ENCODE measurements at places on chromosomes 2 and 18.

GRCh38 chr2:42964439-42965083 is 172.2 kb upstream of the HAAO start:
- DNase-seq, result no peak

DNA sequence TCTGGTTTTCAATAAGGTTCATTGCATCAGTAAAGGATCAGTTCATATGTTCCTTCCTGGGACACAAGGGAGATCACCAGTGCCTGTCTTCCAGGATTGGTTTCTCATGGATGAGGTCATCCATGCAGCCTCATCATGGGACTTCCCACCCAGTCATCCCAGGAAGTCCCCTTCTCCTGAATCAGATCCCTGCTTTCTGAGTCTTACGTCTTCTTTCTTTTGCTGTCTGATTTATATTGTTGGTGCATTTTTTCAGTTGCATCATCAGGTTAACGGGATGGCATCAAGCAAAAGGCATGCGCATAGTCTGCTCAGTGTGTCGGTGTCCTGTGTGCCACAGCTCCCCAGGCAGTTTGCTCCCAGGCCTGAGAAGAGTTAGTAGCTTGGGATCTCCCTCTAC is 105.9 kb downstream of the SOX11 start:
- DNase-seq, result no peak

DNA sequence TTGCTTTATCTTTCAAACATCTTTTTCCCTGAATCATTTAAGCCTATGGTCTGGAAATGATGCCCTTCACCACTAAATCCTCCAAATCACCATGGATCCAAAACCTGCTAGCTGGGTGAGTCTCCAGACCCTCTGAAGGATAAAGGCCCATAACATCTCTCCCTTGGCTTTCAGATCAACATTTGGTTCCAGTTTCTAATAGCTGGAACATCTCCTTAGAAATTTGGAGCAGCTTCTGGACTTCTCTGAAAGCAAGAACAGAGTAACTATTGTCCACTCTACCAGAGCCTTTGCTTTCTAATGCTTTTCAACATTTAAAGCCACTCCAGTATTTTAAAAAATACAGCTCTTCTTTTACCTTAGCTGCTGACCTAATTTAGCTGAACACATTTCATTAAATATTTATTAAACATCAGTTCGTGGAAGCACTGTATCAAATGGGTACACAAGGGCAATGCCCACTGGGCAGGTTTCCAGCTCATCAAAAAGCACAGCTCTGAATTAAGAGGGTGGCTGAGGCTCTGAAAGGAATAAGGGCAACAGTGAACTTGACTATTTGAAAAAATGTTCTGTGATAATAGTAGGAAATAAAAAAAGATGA is 75.3 kb downstream of the GALNT3 start:
- DNase-seq, result no peak

- no peak for DNase-seq
Measured at GRCh38 chr2:96261328-96262003, 4.3 kb downstream of the TMEM127 start.

- DNase-seq, result no peak
Measured at GRCh38 chr2:10126632-10127026, 4.1 kb downstream of the RRM2 start.

- DNase-seq, result no peak
Measured at GRCh38 chr2:40716879-40717278, 265.0 kb upstream of the SLC8A1 start.

- DNase-seq, result no peak
Measured at GRCh38 chr18:44709307-44710126, 28.8 kb downstream of the SETBP1 start.

GRCh38 chr2:67674668-67675067 is 277.5 kb downstream of the ETAA1 start:
- no peak for DNase-seq

- no peak for DNase-seq
Measured at GRCh38 chr18:69490072-69490471, 89.4 kb downstream of the DOK6 start.

GRCh38 chr18:75105551-75106254 is 103.2 kb downstream of the PTGR3 start:
- no peak for DNase-seq

DNA sequence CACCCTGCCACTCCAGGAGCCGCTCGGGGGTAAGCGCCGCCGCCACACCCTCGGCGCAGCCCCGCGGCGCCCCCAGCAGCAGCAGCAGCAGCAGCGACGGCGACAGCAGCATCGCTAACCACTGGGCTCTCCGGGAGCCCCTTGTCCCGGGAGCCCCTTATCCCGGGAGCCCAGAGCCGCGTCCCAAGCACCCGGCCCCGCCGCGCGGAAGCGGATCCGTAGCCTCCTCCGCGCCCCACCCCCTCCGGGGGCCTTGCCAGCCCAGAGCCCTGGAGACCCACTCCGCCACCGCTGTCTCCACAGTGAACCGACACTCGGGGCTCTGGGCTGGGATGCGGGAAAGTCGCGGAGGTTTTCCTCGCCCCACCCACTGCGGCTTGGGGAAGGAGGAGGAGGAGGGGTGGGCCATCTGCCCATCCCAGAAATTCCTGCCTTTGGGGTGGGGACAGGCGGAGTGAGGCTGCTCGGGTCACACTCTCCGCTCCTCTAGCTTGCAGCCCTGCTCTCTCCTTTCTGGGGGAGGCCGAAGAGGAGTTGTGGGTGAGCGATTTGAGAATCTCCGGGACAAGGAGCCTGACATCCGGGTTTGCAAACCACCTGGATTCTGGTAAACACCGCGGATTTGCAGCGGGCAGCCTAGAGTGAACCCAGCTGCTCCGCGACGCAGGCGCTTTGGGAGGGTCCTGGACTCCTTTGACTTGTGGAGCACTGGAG is at the start of gene PLA2R1:
Gene PLA2R1 (minus strand): TSS at position 324 of the 714 bp plus-strand sequence. CDS start 212 bp downstream, at position 112.
- DNase-seq, result no peak

DNA sequence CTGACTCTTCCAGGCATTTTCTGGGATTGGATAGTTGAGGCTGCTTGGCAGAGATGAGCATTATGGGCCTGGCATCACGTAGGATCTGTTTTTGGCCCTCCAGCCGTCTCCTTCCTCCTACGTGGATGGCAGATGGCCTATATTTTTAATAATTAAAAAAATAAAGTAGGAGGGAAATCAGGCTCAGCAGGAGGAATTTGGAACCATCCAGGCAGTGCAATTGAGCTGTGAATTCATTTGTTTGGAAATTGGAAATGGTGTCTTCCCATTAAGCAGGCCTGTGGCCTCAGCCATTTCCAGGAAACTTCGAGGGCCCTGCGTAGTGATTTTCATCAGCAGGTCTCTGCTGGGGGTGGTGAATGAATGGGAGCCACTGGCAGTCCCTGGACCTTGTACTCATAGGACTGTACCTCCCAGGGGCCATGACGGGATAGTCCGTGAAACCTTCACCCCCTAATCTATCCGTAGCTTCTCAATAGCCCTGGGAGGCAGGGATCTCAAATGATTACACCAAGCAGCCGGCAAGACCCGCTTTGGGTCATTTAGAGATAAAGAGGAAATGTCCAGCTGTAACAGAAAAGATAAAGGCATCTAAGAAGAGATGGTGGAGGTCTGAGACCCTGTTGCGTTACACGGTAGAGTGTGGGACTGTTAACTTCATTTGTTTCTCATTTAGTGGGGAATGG is 73.1 kb upstream of the TNP1 start:
- DNase-seq, result no peak

All from activated CD8-positive, alpha-beta memory T cell treated with anti-CD3 and anti-CD28 coated beads for 4 hours (primary cell).